AG08395 (cell line): ENCODE measurements at places on chromosomes 11 and 22.

DNA sequence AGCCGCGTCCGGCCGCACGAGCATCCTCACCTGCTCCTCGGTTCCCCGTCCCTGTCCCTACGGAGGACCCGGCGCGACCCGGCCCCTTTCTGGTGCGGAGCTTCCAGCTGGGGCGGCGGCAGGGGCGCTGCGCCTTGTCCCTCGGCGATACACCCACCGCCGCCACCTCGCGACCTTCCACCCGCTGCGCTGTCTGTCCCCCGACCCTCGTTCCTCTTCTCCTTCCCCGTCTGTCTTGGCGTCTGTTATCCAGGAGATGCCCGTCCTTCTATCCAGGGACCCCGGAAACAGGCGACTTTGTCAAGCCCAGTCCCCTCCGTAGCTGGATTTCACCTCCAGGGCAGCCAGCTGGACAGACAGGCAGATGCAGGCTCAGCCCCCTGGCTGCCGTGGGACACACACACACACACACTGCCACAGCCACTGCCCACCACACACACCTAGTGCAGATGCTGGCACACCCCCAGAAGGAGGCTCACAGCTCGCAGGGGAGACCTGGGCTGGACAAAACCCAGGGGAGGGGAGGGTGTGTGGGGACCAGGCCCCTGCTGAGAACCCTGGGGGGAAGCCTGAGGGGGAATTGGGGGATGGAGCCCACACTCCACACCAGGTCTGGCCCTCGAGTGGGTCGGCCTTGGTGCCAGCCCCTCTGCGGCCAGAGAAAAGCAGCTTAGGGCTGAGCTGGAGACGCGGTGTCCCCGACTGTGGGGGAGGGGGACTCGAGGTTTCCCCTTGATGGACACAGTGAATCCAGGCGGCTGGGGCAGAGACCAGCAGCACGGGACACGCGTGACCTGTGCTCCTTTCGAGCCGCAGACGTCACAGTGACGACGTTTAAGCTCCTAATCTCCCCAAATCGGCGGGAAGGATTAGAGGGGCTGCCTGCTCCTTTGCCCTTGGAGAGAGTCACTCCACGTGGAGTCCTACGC lies 788 bp downstream of the DRD4 start:
- DNase-seq = no peak

DNA sequence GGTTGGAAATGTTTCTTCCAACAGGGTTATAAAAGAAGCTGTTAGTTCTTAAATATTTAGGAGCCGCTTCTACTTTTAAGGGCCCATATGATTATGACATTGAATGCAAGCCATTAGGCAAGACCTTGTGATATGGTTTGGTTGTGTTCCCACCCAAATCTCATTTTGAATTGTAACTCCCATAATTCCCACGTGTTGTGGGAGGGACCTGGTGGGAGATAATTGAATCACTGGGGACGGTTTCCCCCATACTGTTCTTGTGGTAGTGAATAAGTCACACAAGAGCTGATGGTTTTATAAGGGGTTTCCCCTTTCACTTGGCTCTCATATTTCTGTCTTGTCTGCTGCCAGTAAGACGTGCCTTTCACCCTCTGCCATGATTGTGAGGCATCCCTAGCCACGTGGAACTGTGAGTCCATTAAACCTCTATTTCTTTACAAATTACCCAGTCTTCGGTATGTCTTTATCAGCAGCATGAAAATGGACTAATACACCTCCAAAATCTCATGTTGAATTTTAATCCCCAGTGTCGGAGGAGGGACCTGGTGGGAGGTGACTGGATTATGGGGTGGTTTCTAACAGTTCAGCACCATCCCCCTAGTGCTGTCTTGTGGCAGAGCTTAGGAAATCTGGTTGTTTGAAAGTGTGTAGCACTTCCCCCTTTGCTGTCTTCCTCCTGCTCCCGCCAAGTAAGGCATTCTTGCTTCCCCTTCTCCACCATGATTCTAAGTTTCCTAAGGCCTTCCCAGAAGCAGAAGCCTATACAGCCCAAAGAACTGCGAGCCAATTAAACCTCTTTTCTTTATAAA lies 4.3 kb downstream of the CD59 start:
- DNase-seq = no peak

DNA sequence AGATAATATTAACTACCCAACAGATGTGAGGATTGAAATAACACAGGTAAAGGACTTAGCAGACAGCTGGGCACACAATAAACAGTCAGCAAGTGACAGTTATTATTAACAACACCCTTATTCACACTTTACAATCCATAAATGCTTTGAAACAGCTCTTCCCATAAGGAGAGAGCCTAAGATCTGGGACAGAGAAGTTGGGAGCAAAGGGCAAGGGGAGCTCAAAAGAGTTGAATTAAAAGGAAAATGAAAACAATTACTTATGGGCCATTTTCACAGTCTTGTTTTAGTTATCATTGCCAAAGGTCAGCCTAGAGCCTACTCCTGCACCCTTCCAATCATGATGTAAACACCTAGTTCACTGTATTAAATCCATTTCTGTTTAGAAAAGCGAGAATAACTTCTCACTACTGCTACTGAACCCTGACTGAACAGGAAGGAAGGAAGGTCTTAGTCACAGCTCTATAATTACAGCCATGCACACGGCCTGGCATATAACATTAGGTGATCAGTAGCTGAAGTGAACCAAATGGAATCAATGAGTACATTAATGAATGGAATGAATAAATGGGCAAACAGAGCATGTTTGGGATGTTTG lies 111.3 kb downstream of the PLEKHA7 start:
- no peak for DNase-seq

DNA sequence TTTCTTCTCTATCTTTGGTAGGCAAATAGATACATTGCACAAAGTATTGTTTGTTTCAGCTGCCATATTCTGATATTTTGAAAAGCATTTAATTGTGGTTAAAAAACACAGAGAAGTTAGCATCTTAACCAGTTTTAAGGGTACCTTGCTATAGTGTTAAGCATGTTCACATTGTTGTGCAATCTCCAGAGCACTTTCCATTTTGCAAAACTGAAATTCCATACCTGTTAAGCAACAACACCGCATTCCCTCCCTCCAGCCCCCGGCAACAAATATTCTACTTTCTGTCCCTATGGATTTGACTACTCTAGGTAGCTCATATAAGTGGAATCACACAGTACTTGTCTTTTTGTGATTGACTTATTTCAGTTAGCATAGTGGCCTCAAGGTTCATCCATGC lies 33.9 kb downstream of the CNTF start:
- DNase-seq = no peak

GRCh38 chr22:29750559-29751538 lies 16.0 kb downstream of the ZMAT5 start:
- no peak for DNase-seq

- DNase-seq = peak; percentile 53
Measured at GRCh38 chr11:10197091-10197490, 96.9 kb downstream of the SBF2 start.

GRCh38 chr11:47394050-47394321 lies 14.4 kb upstream of the SLC39A13 start:
- DNase-seq = no peak

GRCh38 chr11:27660171-27660570 lies 40.1 kb downstream of the BDNF start:
- no peak for DNase-seq

GRCh38 chr22:38618682-38619081 lies 37.5 kb downstream of the FAM227A start:
- DNase-seq = no peak

GRCh38 chr11:98772893-98773292 lies 247.9 kb upstream of the CNTN5 start:
- DNase-seq = no peak

- no peak for DNase-seq
Measured at GRCh38 chr22:44444341-44445306, 53.4 kb downstream of the RTL6 start.

DNA sequence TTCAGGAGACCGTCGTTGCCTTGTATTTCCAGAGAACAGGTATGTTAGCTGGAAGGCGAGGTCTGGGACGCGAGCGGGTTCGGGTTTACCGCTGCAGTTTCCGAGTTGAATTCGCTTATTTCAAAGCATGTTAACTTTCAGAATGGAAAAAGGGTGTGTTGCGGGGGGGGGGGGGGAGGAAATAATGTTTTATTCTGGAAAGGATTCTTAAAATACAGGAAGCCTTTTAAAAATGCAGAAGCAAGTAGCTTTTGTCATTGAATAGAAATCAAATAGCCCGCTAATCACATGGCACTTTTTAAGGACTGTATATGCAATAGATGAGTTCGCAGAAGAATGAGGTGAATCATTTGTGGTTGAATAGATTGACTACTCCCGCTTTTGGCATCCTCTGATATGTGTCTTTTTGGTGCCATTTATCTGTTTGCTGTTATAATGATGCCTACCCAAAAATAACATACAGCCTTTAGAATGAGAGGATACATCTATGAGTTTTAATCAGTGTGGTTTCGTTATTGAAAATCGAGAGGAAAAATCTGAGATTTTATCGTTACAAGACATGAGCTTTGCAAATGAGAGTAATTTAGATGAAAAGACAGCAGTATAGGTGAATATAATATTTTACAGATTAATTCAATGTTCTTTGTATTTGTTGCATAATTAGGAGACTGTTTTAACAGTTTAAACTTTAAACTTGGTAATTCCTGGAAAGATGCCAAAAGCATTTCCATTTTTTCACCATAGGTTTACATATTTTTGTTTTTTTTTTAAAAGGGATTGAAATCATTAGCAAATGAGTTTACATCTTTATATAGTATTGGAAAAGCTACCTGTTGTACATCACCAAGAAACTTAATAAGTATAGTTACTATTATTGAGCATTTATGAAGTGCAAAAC lies 1.7 kb downstream of the PDE3B start:
- peak; percentile 20 for DNase-seq

DNA sequence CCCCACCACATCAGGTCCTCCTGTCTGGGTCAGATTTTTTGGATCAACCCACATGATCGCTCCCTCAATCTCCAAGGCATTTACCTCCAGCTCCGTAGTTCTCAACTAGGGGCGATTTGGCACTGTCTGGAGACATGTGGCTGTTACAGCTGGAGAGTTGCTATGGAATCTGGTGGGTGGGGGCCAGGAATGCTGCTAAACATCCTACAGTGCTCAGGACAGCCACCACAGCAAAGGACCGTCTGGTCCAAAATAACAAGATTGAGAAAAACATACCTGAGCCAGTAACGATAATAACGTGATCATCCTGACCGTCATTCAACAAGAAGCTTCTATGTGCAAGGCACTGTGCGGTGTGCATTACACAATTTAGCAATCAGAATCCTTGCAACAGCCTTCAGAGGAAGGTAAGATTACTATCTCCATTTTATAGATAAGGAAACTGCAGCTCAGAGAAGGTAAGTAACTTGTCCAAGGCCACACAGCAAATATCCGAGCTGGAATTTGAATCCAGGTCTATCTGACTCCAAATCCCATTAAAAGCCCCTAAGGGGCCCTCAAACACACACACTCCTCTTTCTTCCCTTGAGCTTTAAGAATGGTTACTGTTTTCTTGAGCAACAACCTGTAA lies 14.3 kb upstream of the CRY2 start:
- DNase-seq = no peak

GRCh38 chr11:130115218-130115617 lies 44.4 kb upstream of the ST14 start:
- peak; percentile 32 for DNase-seq

GRCh38 chr11:57463671-57464538 lies 3.6 kb downstream of the RTN4RL2 start:
- no peak for DNase-seq

- DNase-seq = no peak
Measured at GRCh38 chr11:8301622-8302021, 37.9 kb upstream of the LMO1 start.

DNA sequence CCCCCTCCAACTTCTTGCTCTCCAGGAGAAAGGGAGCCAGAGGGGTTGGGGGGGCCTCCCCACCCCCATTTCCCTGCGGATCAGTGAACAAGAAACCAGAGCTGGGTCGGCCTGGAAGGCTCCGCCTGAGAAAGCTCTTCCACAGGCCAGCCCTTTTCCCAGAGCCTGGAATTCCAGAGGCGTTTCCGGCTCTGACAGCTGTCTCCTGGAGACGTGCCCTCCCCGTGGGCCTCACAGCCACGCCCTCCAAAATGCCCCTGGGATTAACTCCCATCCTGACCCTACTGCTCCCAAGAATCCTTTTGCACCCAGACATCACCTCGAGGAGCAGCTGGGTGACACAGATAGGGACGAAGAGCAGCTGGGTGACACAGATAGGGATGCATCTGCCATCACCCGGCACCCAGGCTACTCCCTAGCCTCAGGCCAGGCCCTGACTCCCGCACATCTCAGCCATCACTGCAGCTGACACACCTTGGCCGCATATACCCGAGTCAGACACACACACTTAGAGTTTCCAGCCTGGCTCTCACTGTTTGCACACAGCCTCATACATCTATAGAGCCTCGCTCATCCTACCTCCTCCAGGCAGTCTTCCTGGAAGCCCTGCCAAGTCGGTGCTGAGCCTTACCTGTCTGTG lies 7.6 kb upstream of the CDC42EP1 start:
- peak; percentile 62 for DNase-seq

DNA sequence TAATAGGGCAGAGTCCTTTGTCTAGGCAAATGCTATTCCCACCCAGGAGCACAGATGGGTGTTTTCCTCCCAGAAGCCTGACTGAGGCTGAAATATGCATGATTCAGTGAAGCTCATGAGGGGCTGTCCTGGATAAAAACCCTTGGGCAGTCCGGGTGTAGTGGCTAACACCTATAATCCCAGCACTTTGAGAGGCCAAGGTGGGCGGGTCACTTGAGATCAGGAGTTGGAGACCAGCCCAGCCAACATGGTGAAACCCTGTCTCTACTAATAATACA lies 48.6 kb upstream of the LMO2 start:
- no peak for DNase-seq

- no peak for DNase-seq
Measured at GRCh38 chr11:65863889-65864705, 3.9 kb downstream of the MUS81 start.

- DNase-seq = no peak
Measured at GRCh38 chr22:46894851-46895640, 132.6 kb downstream of the TBC1D22A start.

DNA sequence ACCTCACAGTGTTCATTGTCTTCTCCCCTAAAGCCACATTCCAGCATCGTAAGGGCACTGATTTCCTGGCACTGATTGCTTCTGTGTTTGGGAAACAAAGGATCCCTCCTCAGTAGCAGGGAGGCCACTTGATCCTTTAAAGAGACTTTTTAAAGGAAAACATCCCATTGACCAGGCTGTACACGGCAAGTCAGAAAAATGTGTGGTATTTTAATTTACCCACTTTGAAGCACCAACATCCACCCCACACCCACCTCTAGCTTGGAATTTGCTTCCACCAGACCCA lies 364.9 kb downstream of the SHANK2 start:
- DNase-seq = no peak
